ENCODE measurements at places on chromosomes 16 and 17.
A peak's percentile ranks its signal among the peaks of the same experiment; 100 is the strongest.

- DNase-seq, result no peak
These were observed 74.7 kb downstream of the YPEL2 start for GRCh38 chr17:59405944-59406705.

DNA sequence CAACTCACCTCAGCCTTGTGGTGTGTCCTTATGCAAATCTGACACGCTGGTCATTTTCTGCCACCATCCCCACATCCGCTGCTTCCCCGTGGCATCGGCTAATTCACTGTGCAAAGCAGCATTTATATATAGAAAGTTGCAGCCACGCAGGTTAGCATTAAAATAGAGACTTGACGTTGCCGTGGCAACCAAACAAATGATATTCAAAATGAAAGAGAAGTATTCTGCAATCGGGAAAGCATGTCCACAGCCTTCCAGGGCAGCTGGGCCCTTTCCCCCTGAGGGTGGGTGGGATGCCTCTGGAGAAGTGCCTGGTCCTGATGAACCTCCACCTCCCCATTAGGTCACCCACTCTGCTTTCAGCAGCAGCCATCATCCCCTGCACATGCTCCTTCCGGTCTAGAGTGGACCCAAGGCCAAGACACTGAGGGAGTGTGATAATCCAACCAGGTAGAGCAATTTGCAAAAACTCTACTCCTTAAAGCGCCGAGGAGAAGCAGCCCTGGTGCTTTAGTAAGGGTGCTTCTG, 138.7 kb downstream of the GAS7 start:
- no peak for DNase-seq

- DNase-seq, result no peak
These were observed 14.1 kb upstream of the YWHAE start for GRCh38 chr17:1414001-1414574.

DNA sequence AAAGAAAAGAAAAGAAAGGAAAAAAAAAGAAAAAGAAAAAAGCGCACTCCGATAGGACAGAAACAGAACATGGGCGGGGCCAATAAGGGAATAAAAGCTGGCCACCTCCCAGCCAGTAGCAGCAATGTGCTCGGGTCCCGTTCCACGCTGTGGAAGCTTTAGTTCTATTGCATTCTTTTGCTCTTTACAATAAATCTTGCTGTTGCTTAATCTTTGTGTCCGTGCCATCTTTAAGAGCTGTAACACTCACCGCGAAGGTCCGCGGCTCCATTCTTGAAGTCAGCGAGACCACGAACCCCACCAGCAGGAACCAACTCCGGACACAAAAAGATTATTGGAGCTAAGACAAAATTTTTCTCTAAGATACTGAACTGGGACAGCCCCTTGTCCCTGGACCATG, 3.1 kb upstream of the ARL5C start:
- DNase-seq, result no peak

GRCh38 chr17:63998050-63998720, at the start of gene PRR29:
PRR29 (plus strand) TSS chr17:63998351; CDS start chr17:63998365, 14 bp downstream.
- DNase-seq, result peak; percentile 59

- DNase-seq, result no peak
These were observed 51.1 kb upstream of the MEAK7 start for GRCh38 chr16:84555418-84556196.

- DNase-seq, result no peak
These were observed 10.9 kb upstream of the CACNG4 start for GRCh38 chr17:66953630-66954020.

GRCh38 chr17:11813871-11814270, 183.4 kb downstream of the ZNF18 start:
- no peak for DNase-seq

DNA sequence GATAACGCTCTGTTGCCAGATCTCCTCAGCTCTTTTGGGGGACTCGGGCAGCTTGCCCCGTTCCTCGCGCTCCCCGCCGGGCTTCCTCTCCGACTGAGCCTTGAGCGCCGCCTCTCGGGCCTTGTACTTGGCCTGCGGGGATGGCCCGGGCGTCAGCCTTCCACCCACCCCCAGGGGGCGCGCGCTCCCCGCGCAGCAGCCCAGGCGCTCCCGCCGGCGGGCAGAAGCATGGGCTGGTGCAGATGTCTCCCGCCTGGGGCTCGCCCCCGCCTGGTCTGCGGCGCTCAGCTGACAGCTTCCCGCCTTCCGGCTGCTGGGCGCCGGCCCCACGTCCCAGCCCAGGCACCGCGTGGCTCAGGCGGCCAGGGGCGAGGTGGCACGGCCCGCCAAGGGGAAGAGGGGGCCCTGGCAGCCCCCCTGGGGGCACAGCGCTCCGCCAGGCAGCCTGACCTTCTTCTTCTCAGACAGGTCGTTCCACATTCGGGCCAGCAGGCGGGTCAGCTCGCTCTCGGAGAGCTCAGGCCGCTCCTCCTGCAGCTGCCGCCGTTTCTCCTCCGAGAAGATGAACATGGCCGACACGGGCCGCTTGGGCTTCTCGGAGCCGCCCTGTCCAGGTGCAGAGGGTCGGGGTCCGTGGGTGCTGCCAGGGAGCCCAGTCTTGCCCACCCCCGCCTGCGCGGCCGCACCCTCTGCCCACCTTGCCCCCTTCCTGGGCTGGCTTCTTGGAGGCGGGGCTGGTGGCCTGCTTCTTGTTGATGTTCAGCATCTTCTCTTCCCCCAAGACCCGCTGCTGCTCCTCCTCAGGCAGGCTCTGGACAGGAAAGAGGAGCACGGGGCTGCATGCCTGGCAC, 8.9 kb downstream of the UBTF start:
- peak; percentile 95 for DNase-seq

GRCh38 chr17:72135546-72136325, 14.9 kb downstream of the SOX9 start:
- DNase-seq, result no peak

- DNase-seq, result no peak
These were observed 2.5 kb upstream of the AIPL1 start for GRCh38 chr17:6437466-6437865.

DNA sequence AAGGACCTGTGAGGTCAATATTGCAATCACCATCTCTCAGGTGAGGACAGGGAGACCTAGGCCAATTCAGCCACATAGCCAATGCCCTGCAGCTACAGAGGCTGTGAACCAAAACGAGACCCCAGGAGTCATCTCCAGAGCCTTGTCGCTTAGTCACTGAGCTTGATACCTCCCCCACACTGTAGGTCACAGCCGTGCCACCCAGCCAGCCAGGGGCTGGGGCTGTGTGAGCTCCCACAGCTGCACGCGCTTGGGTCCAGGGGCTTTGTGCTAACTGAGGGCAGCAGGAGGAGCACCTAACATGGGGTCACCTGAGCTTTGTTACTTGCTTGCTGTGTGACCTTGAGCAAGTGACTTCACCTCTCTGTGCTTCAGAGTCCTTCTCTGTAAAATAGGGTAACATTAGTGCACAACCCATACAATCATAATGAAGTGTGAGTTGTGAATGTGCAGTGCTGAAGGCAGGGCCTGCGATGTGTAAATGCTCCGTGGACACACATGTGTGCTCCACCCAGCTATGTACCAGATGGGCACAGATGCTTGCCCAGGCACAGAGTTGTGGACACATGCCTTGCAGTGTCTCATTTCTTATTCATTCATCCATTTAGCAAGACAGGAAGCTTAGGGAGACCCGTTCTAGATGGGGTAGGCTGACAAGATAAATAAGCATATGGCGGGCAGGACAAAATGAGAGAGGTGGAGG, 25.9 kb downstream of the SBK1 start:
- DNase-seq, result no peak

DNA sequence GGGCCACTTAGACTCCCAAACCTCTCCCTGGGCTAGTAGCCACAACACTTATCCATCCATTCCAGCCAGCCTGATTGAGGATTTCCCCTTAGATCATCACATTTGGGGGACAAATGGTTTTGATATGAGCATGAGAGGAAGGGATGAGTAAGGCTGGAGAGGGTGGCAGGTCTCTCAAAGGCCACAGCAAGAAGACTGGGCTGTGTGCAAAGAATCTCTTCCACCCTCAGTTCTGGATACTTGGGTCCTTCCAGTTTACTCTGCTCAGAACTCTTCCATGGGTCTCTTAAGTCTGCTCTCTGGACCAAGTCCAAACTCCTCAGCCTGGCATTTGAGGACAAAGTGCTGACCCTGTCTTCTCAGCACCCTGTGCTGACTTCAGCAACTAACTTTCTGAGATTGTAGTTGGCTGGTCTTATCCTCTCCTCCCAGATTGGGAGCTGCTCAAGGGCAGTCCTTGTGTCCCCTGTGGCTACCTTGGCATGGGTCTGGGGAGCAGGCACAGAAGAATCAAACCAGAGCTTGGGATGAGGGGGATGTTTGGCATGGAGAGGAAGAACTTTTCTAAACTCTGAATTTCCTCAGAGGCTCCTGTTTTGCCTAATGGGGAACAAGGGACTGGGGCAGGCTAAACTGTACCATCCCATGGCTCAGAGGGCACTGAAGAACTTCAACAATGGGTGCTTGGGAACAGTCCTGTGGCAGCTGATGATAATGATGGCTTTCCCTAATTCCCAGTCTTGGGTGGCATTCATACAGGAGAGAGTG, 3.1 kb upstream of the NFATC3 start:
- DNase-seq, result peak; percentile 43

GRCh38 chr17:71232801-71233559, 887.8 kb upstream of the SOX9 start:
- DNase-seq, result no peak

GRCh38 chr16:15928261-15929104, 20.9 kb upstream of the ABCC1 start:
- no peak for DNase-seq

DNA sequence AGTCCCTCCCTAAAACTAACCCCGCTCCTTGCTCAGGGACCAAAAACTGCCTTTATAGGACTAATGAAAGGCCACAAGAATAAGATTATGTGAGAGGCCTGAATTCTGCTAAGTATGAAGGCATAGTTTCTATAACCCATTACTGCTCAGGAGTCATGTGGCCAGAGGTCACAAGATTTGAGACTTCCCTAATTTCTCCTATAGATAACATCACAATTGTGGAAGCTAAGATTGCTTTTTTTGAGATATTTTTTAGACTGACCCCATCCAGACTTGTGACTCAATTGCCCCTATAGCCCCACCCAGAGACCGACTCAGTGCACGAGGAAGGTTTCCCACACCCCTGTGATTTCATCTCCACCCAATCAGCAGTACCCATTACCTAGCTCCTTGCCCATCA, 504.1 kb upstream of the GOT2 start:
- DNase-seq, result no peak

- DNase-seq, result no peak
These were observed 14.9 kb downstream of the IGFBP4 start for GRCh38 chr17:40457964-40458791.

DNA sequence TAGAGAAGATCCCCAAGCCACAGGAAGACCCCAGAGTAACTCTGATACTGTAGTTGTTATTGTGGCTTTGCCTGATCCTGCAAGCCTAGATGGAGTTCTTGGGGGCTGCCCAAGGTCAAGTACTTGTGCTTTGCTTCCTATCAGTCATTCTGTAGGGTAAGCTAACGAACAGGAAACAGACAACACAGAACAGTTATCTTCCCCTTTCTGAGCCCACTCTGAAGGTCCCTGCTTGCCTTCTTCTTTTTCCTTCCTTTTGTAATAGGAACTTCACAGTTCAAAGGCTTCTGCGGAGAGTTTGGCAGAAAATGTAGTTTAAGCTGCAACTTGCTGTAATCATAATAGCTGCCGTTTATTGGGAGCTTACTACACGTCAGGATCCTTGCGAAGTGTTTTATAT, 494.1 kb upstream of the ERCC4 start:
- no peak for DNase-seq

DNA sequence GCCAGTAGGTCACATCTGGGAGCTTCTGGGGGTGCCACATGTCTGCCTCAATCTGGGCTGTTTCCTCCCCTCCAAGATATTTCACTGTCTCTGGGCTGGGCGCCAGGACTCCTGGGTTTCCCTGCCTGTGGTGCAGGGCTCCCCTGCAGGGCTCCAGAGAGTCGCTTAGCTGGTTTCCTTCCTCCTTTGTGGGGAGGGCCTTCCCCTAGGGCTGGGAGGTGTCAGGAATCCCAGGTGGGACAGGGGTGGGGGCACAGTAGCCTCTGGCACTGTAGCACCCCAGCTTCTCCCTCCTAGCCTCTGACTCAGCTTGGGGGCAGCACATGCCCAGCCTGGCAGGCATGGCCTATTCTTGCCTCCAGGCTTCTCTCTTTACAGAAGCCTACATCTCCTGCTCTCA, 2.6 kb downstream of the RARA start:
- DNase-seq, result peak; percentile 20

DNA sequence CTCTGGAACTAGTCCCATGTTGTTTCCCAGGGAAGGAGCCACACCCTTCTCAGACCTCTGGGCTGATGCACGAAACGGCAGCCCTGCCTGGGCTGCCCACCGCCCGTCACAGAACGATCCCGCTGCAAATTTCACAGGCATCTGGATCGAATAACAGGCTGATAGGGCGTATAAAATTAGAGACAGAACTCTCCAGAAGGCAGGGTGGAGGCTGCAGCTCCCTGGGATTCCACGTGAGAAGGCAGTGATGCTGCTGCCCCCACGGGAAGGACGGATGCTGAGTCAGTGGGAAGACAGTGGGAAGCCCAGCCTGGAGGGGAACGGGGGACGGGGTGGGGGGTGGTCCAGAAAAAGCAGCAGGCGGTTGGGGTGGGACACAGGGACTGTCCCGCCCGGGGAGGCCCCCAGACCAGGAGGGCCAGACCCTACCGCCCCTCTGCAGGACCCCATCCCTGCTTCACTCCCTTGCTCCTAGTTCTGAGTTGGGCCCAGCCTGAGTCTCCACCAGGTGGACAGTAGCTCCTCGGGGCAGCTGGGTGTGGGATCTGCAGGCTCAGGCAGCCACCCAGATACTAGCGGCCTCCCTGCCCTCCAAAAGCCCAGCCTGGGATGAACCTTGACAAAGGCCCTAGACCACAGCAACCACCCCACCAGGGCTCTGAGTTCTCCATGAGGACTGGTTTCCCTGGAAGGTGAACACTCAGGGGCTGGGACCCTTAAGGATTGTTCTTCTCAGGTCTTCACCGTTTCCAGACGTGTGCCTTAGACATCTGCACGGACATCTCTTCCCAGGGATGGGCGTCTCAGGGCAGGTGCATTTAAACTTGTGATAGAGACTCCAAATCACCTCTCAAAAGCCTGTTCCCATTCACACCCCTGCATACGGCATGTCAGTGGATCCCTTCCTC, 117.8 kb downstream of the METRNL start:
- no peak for DNase-seq

DNA sequence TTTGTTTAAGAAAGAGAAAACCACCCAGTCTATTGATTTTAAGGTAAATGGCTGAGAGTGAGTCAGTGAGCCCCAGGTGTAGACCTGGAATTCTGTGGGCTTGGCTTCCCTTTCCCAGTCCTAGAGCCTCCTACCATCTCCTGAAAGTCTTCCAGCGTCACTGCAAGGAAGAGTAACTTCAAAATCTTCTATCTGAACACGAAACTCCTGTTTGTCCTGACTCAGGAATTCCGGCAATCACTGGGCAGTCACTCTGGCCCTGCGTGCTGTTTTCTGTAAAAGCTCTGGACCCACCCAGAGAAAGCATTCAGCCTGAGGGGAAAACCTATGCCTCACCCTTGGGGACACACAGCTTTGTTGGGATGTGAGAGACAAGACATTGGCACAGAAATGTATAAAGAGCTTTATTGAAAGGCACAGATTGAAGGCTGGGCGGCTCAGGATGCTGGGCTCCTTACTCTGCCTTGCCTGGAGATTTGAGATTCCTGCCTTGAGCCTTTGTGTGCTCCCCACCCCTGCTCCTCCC, 15.9 kb downstream of the MINK1 start:
- no peak for DNase-seq

GRCh38 chr16:27943766-27944165, 119.7 kb downstream of the GSG1L start:
- DNase-seq, result no peak

GRCh38 chr16:54280751-54281150, 5.8 kb downstream of the IRX3 start:
- DNase-seq, result no peak

- DNase-seq, result no peak
These were observed 13.3 kb upstream of the SBK1 start for GRCh38 chr16:28279006-28279405.
